Activated T-cell treated with anti-CD3 and anti-CD28 coated beads for 1 hour (primary cell): ENCODE measurements at places on chromosomes 1 and 21.

DNA sequence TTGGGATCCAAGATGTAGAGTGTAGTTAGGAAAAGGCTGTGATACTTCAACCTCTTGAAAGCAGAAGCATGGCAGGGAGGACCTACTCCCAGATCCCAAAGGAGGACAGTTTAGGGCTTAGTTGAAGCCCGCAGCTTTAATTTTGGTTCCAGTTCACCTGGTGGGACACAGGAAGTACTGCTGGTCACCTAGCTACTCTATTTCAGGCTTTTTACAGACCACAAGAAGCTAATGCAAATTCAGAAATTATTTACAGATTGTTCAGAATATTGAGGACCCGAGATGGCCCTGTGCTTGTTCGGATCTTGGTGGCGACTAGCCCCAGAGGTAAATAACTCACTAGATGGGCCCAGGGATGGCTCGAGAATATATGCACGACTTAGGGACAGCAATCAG is 6.4 kb upstream of the SMCP start:
- no peak for DNase-seq

DNA sequence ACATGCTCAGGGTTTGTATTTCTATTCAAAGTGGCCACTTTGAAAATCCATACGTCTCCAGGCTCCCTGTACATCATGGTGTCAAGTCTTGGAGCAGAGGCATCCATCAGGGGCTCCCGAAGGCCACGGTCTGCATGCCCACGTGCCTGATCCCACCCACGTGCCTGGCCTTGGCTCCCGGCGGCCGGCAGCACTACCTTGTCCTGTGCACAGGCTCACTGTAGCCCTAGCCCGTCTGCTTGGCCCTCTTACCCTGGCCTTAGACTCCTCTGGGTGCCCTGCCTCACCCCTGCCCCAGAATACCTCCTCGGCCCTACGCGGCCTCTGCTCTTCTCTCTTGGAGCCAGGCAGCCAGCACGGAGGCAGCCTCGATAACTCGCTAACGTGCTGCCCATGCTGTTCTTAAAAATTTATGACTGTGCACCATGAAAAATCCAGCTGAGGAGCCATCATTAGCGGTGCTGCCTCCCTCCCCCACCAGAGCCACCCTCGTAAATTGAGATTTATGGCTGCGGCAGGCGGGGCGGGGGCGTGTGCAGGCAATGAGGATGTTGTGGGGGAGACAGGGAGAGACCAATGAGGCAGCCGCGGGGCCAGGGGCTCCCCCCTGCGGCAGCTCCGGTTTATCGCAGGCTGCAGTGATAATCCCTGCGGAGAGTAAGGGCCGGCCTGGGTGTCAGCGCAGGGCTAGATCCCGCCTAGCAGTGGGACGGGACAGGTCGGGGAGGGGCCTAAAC is 24.6 kb downstream of the DMAP1 start:
- DNase-seq: peak; percentile 8

GRCh38 chr21:16633831-16634459 is 878.9 kb upstream of the CXADR start:
- DNase-seq: no peak

DNA sequence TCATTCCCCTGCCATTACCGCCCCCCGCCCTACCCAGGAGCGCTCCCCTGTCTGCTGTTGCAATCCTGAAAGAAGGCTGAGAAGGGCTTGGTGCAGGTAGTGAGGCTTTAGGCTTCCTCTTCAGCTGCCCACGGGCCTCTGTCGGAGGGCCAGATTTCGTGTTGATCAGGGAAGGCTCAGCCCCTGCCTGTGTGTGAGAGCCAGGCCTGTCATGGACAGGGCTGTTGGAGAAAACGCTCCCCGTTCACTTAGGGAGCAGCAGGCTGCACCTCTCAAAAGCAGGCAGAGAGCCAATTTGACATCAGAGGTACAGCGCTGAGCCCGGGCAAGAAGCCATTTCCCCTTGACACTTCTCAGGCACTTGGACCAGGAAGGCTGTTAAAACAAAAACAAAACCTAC is 19.0 kb downstream of the TEX35 start:
- no peak for DNase-seq

- DNase-seq: no peak
Observed at GRCh38 chr1:164842870-164843269, 283.9 kb downstream of the PBX1 start.

DNA sequence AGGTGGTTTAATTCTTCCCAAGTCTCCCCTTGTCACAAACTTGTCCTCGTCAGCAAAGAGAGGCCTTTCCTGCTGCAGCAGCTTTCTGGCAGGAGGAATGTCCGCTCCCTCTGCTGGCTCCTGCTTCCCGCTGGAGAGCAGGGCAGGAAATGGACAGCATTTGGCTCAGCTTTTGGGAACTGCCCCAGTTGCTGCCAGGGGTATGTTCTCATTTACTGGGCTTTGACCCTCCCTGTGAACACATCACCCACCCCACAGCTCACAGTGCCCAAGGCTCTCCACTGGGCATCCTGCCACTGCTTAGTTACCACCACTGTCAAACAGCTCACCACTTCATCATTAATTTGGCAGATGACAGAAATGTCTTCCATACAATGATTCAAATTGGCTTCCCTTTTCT is 75.4 kb downstream of the MRPL37 start:
- DNase-seq: no peak

DNA sequence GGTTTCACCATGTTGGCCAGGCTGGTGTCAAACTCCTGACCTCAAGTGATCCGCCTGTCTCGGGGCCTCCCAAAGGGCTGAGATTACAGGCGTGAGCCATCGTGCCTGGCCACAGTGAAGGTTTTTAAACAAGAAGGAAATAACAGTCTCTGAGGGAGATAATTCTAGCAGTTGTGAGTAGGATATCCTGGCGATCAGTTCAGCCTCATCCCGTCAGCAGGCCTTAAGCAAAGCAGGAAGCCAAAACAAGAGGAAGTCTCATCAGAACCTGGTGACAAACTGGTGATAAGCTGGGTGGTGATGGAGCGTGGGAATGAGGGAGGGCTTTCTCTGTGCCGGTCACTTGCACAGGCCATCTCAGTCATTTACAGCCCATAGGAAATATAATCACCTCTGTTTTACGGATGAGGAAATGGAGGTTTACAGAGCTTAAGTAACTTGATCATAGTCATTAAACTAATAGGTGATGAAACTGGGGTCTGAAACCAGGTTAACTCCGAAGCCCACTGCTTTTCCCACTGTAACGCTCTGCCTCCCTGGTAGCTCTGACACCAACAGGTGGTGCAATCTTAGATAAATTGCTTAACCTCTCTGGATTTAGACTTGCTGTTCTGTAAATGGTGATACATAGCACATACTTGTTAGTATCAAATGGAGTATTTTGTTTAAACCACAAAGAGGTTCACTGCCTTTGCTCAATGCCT is 40.8 kb upstream of the A3GALT2 start:
- DNase-seq: no peak

DNA sequence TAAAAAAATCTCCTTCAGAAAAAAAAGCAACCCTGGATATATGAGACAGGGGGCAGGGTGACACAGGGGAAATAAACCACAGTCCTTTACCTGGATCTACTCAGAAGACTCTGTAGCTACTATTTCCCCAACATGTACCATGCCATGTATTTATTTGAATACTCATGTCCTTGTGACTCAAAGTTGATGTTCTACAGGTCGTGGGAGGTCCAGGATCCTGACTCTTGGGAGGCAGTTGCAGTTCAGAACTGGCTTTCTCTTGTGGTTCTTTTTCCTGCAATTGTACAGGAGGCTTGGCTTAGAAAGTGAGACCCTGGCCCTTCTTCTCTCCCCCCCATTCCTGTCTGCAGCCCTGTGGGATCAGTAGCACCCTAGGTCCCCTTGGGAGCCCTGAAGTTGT is 5.8 kb upstream of the IL24 start:
- no peak for DNase-seq

- no peak for DNase-seq
Observed at GRCh38 chr1:29487291-29487690, 251.0 kb downstream of the PTPRU start.

DNA sequence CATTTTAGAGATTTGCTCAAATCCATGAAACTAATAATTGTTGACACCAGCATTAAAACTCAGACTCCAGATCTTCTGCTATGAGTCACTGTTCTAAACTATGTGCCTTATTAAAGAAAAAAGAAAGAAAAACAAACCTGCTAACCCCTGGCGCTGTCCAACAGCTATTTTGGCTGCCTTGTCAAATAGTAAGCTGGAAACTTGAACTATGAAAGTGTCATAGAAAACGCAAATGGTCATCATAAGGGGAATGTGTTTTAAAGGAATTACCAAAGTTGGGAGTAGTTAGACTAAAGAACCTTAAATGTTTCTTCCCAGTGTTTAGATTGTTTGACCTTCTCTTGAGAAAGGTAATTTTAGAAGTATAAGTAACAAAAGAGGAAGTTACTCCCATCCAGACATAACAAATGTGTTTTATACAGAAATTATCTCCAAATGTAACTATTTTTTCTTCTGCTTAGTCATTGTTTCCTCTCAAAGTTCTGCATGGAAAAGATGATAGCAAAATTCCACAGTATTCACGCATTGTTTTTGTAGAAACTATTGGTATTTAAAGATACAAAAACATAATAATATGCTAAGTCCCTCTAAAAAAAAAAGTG is 272.4 kb downstream of the TPR start:
- DNase-seq: no peak

GRCh38 chr1:25683177-25683576 is 66.6 kb downstream of the MAN1C1 start:
- no peak for DNase-seq

- DNase-seq: no peak
Observed at GRCh38 chr1:239786464-239786863, 305.2 kb upstream of the FMN2 start.

GRCh38 chr1:179702946-179703539 is 40.0 kb upstream of the FAM163A start:
- DNase-seq: no peak

- DNase-seq: no peak
Observed at GRCh38 chr1:53043271-53043670, 18.7 kb upstream of the PODN start.

DNA sequence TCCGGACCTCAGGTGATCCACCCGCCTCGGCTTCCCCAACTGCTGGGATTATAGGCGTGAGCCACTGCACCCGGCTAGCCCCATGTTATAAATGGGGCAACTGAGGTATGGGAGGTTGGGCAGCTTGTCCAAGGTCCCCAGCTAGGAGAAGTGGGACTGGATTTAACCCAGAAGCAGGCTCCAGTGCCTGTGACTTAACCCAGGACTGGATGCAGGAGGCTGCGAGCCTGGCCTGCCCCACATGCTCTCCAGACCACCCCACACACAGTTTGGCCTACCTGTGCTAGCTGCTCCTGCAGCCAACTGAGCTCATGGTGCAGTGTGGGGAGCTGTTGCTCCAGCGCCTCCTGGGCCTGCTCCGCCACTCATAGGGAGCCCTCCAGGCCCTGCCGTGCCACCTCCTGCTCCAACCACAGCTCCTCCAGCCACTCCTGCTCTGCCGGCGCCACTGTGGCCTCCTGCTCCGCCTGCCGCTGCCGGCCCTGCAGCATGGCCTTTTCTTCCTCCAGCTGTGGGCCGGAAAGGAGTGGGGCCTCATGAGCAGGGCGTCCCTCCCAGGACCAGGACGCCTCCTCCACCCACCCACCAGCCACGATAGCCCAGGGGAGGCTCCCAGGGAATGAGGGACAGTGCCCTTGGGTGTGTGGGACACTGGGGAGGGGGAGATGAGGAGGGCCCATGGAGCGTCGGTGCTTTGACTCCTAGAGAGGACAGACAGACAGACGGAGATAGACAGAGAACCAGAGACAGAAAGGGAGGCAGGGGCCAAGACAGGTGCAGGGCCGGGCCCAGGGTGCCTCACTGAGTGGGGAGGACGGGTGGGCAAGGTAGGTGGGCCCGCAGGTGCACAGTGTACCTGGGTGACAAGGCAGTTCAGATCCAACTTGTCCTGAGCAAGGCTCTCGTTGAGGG is 12.4 kb upstream of the NBPF1 start:
- DNase-seq: no peak

GRCh38 chr1:231584117-231584516 is 42.5 kb upstream of the DISC1 start:
- DNase-seq: no peak

DNA sequence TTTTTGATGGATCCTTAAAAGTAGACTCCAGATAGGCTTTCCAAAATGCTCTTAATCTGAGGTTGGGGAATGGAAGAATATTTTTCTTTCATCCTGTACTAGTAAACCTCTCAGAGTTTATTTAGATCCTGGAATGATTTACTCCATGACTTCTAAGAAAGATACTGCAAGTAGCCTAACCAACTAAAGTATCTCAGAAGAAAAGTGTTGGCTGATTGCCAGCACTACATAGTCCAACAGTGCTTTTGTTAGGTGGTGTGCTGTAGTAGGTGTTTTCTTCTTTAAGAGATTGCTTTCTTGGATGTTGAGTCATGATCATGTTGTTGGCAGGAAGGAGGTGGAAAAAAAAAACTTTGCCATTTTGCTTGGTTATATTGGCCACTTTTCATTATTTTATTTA is 119.8 kb downstream of the OSBPL9 start:
- DNase-seq: no peak

DNA sequence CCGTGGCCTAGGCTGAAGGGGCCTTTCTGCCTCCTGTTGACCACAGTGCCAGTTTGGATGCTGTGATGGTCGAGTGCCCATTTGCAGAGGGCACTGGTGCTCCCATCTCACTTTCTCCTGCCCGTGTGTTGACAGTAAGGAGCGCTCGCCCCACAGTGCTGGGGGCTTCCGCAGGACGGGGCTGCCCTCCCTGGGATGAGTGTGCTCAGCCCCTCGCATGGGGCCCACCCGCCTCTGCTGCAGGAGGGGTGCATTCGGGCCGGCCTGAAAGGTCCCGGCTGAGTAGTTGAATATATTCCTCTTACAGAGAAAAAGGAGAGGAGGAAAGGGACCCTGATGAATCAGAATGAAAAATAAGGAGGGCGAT is 37.3 kb downstream of the NTPCR start:
- DNase-seq: no peak

- DNase-seq: no peak
Observed at GRCh38 chr1:161801955-161802354, 35.8 kb downstream of the ATF6 start.

DNA sequence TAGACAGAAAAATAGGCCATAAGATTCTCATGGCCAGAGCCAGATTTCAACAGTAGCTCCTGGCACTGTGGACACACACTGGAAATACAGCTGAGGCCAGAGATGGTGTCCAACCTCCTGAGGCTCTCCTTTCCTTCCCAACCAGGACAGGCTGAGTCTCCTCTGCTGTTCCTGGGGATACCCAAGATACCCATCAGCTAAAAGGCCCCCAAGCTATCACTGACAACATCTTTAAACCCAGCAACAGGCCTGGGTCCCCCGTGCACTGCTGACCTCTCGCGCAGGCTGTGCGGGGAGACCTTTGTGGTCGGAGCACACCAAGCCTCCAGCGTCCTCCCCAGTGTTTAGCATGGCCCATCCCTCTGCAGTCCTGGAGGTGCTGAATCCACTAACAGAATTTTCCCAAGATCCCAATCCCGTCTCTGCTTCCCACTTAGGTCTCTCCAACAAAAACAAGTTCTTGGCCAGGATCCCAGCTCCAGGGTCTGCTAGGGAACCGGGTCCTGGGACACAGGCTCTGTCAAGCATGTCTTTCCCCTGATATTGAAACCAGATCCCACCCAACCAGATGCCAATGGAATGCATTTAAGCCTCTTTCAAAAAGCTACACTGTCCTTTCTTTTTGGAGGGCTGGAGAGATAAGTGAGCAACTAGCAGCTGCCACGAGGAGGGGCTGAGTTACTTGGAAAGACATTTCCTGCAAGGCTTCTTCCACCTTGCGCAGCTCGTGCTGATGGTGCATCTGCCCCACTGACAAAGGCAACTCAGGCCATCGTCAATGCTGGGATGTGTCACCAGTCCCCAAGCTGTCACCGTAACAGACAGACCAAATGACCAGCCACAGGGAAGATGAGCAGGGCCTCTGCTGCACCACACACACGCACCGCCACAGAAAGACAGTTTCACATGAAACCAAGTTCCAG is 73.2 kb downstream of the BCAR3 start:
- no peak for DNase-seq

- DNase-seq: no peak
Observed at GRCh38 chr1:166969074-166969677, 6.2 kb downstream of the ILDR2 start.
